ENCODE measurements at places on chromosomes 16 and 17.

DNA sequence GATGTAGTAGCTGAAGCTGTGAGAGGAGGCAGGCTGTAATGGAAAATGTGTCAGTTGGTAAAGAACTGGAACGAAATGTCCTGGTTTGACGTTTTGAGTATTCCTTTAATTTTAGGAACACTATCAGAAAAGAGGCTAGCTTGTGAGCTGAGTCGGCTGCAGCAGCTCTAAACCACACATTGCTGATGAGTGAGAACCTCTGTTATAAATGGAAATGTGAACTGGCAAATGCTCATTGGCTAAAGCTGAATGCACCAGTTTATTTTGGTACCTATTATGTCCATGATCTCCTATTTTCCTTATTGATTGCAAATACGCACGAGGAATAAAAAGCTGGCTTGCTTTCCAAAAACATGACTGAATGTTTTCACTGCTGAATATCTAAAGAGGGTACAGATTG lies 11.0 kb upstream of the WIPI1 start:
- DNase-seq, result no peak

DNA sequence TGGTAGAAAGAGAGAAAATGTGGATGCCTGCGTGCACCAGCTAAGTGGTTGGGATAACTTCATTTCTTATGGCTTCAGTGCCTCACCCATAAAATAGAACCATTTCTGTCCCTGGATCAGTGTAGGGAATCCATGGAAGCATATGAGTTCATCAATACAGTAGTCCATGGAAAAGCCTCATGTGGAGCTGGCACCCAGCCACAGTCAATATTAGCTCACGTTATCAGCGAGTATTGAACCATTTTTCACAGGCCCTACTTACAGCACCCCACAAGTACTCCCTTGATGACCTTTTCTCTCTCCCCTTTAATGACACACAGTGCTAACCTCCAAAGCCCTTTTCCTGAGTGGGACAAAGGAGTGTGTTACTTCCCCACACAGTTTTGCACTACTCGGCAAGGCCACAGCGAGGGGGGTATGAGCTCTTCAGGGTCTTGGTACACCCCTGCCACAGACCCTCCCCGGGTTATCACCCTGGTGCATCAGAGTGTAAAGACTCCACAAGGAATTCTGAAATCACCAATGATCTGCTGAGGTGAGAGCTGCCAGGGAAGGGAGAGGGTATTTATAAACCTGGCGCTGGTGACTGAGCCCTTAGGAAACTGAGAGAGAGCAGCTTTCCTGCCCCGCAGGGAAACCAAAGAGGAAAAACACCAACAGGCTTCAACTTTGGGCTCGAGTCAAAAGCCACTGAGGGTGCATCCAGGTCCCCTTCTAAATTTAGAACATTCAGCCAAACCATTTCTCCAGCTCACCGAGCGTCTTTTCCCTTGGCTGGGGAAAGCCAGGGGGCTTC lies 36.9 kb downstream of the DYNLRB2 start:
- DNase-seq, result no peak

DNA sequence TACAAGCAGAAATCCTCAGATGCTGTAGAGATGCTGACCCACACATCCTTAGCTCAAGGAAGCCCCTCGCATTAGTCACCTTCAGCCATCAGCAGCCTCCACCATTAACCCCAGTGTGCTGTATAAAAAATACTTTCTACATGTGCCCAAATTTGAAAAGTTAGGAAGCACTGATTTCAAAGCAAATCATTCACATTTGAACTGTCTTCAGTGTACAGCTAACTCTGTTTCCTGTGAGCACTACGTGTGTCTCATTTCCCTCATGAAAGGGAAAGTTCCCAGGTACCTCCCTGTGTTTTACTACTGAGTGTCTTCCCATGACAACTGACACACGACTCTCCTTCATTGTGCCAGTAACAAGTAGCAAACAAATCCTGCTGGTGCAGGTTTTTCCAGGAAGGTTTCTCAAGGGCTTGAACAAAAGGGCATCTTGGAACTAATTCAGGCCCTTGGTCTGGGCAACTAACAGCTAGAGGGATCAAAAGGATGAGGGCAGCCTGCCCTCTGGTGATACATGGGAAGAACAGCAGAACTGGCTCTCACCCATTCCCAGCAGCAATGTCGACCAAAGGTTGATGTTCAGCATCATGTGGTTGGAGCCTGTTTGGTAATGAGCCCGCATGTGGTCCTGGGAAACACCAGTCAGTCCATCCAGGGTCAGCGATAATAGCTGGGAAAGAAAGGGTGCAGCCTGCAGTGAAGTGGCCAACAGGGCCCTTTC lies 4.0 kb downstream of the SLC35B1 start:
- DNase-seq, result no peak

GRCh38 chr17:1736348-1737281 lies 6.1 kb upstream of the SERPINF2 start:
- DNase-seq, result no peak

DNA sequence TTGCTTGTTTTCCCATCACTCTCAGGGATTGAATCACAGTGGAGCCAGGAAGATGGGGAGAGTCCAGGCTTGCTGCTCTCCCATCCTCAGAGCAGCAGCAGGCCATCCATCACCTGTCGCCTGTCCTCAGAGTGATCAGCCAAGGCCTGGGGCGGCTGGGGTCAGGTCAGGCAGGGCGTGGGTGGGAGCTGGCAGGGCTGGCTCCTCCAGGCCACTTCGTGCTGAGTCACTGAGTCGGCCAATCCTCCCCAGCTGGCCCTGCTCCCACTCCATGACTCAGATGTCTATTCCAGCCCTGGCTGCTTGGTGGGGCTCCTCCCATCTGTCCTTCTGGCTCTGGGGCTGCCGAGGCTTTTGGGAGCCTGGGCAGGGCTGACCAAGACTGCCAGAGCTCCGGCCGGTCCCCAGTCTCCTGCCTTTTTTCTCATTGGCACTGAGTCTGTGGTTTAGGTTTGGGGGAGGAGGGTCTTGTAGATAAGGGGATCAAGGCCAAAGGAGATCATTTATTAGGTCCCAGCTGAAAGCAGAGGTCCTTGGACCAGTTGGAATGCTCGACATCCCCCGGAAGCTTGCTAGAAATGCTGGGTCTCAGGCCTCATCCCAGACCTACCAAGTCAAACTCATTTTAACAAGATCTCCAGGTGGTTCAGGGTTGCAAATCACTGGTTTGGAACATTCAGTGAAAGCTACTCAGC lies 72.7 kb downstream of the ABCC1 start:
- DNase-seq, result no peak

- no peak for DNase-seq
Observed at GRCh38 chr16:30095166-30096078, 591 bp downstream of the YPEL3 start.

GRCh38 chr17:40828454-40829044 lies 6.1 kb upstream of the KRT10 start:
- DNase-seq, result no peak

GRCh38 chr16:2966043-2966807 lies 2.1 kb downstream of the KREMEN2 start:
- DNase-seq, result no peak

DNA sequence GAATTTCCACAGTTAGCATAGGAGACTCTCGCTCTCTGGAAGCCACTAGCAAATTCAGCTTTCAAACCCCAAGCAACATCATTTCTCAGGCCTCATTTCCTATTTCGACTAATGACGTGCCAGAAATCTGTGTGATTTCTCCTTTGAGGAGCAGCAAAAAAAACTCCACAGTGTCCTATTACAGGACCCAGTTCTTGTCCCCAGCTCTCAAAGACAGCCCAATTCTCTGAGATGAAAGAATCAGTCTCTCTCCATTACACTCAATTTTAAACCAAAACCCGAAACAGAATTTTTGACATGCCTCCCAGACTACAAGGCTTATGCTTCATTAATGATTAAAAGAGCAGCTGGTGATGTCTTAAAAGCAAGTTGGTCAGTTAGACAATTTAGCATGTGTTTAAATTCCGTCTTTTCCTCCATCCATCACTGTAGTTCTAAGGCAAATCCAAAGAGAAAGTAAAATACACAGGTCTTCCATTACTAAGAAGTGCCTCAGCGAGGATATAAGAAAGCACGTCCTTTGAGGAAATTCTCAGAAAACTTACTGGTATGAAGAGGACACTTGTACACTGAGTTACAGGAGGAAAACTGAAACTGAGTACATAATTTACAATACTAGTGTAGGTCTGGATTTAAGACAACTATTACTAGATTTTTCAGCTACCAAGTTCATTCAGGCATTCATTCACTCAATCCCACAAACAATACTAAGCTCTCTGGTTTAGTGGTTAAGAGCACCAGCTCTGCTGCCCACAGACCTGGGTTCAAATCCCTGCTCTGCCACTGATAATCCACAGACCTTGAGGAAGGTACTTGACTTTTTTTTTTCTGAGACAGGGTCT lies 12.5 kb downstream of the TOM1L2 start:
- no peak for DNase-seq

GRCh38 chr16:83803811-83804210 lies 4.0 kb upstream of the HSBP1 start:
- DNase-seq, result no peak

- no peak for DNase-seq
Observed at GRCh38 chr17:16494059-16494458, 2.1 kb upstream of the LRRC75A start.

DNA sequence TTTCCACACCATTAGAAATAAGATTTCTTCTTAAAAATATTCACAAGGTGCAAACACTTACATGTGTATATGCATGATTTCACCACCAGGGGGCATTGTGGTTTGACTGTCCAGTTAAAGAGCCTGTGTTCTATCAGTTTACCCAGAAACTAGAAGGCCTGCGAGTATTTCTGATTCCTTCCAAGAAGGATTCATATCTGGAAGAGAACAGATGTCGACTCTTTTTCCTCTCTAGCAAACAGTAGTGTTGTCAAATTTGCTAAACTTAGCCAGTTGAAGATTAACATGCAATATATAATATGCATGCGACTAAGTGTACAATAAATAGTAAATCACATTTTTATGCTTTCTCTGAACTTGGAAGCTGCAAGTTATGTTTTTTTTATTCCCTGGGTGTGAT lies 404.1 kb downstream of the WWOX start:
- DNase-seq, result no peak

DNA sequence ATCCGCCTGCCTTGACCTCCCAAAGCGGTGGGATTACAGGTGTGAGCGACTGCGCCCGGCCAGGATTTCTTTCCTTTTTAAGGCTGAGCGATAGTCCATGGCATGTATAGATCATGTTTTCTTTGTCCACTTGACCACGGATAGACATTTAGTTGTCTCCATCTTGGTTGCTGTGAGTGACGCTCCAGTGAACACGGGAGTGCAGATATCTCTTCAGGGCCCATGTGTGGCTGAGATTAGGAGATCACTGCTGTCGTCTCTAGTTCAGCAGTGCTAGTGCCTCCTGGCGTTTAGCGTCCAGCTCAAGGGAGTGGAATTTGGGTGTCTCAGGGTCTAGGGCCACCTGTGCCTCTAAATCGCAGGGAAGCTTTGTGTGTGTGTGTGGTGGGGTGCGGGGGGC lies 41.5 kb downstream of the ABCC1 start:
- no peak for DNase-seq

DNA sequence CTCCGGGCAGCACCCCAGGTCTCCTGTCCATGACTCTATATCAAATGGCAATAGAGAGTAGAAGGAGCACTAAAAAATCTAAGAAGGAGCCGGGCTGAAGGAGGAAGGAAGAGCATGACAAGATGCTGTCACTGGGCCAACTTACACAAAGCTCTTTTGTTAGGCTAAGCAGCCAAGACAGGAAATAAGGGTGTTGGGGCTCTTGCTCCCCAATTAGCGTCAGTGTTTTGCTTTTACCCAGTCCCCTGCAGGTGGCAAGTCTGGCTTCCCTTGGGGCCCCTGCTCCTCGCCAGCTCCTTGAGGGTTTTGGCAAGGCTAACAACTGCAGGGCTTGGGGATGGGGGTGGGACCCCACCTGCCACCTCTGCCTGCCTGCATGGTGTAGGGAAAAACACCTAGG lies 120.5 kb downstream of the CCT6B start:
- DNase-seq, result peak; percentile 7

GRCh38 chr17:79778504-79779083 lies 646 bp downstream of the CBX2 start:
- DNase-seq, result no peak

DNA sequence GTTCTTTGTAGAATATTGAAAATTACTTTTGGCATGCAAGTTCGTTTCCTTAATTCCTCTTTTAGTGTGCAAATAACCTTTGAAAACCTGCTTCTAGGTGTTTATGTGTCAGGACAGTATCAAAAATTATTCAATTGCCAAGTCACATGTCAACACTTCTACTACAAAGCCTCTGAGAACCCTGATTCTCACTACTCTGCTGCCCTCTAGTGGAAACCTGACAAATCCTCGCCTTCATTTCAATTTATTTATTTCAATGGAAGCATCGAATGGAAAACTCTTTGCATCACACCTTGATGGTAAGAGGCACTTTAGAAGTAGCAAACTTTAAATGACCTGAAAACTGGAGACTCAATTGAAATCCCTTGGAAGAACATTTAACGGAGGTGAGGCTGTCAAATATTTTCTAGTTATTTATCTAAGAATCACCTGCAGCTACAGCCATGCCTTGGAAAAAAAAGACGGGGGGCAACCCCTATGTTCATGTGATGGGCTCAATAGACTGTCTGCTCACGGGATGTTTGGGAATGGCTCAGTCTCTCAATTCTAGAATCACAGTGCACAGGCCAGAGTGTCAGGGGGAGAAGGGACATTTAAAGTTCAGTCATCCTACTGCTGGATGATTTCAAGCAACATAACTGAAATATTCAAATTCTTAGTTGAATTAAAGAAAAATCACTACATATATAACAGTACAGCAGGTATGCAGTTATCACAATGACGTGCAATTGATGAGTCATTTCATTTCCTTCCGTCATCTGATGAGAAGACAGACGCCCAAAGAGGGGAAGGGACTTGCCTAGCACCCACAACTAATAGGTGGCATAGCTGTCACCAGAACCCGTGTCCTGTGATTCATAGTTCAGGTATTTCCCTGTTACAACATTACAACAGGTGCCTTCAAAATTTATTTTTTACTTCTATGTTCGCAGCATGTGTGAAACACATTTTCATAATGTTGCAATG lies 563.9 kb downstream of the TOX3 start:
- DNase-seq, result no peak

DNA sequence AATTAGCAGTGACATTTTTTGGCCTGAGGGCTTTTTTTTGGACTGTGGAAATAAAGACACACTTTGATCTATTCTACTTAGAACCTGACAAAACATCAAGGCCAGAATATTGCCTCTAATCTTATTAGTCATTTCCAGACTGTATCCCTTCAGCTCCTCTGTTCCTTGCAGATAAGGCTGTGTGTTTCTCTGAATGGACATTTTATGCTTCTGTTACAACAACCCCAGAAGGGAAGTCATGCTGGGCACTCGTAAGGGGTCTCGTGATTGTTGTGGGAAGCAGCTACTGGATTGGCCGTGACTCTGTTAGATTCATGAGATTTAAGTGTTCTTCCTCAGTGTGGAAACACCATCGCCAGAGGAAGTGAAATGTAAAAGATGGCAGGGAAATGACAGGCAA lies 31.6 kb upstream of the HS3ST2 start:
- DNase-seq, result no peak

DNA sequence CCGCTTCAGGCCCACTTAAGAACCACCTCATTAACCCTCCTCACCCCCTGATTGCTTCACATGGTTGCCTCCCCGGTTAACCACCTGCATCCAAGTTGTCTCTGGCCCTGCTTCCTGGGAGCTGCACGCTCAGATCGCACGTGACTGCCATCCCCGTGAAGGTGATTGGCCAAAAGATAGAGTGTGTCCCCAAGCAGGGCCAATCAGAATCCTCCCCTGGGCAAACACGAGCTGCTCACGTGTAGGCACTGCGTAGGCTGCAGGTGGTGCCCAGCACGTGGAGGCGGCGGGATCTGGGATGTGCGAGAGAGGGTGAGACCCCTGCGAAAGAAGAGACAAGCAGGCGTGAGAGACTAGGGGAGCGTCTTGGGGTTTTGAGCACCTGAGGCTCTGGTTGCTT lies 111.8 kb upstream of the CRHR1 start:
- DNase-seq, result no peak

- DNase-seq, result no peak
Observed at GRCh38 chr16:87409153-87409552, 17.0 kb downstream of the MAP1LC3B start.

All from T-helper 1 cell (primary cell).